Globus pallidus (tissue), 1 donor: ENCODE measurements at places on chromosomes 7 and 10.

DNA sequence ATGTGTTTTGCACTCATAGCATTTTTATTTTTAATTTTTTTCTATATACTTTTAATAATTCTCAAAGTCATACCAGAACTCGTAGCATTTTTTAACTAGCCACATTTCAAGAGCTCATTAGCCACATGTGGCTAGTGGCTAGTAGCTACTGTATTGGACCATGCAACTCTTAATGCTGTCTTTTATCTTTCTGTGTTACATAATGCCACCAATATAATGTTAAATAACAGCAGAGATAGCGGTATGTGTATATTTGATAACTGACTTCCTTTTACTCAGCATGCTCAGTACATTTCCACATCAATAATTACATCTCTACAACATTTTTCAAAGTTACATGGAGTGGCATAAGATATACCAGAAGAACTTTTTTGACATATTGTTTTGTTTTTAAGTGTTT is 91.4 kb downstream of the CDK13 start:
- DNase-seq, result no peak

DNA sequence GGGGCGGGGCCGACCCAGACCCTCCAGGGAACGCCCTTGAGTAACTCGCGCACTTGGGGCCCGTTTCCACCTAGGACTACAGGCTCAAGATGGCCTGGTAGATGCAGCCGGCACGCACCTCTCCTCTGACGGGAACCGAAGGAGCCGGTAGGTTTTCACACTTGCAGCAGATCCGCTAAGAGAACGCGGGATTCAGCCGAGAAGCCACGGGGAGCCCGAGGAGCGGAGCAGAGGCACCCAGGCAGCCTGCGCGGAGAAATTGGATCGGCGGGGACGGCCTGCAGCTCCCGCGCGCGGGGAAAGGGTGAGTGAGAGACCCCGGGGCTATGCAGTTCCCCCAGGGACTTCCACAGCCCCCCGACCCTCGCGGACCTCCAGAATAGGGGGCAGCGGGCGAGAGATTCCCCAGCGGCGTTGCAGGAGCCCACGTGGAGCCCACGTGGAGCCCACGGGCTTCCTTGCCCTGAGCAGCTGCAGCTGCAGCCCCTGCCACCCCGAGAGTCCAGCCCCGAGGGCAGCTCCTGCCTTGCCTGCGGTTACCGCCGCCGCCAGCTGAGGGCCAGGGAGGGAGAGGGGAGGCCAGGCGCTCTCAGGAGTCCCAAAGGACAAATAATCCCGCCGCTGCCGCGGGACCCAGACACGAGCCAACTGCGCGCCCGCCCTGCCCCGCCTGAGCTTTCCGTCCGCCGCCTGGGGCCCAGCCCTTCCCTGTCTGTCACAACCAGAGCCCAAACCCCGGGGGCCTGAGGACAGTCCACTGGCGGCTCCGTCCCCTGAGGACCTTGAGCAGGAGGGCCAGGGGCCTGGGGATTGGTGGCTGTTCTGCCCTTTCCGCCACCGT is 13.1 kb downstream of the IFT22 start:
- DNase-seq, result no peak

DNA sequence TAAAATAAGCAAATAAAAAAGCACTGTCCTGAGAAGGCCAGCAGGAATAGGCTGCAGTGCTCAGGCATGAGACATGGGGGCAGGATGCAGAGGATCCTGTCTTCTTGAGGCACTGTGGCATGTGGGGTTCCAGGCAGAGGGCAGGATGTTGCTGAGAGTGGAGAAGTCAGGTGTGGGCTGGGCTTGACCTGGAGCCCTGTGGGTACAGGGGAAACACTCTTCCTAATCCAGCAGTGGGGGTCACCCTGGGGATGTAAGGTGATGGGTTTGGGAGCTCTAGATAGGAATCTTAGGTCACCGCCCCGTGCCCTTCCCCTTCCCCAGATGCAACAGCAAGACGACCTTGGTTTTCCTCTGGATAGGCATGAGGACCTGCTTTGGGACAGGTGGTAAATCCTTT is 13.6 kb downstream of the SUMF2 start:
- DNase-seq, result no peak

GRCh38 chr10:108130575-108130974 is 966.1 kb upstream of the SORCS1 start:
- DNase-seq, result no peak

- DNase-seq, result no peak
Observed at GRCh38 chr7:101507791-101508252, 121.3 kb downstream of the MYL10 start.

GRCh38 chr7:44755698-44756627 is 7.3 kb downstream of the ZMIZ2 start:
- no peak for DNase-seq

DNA sequence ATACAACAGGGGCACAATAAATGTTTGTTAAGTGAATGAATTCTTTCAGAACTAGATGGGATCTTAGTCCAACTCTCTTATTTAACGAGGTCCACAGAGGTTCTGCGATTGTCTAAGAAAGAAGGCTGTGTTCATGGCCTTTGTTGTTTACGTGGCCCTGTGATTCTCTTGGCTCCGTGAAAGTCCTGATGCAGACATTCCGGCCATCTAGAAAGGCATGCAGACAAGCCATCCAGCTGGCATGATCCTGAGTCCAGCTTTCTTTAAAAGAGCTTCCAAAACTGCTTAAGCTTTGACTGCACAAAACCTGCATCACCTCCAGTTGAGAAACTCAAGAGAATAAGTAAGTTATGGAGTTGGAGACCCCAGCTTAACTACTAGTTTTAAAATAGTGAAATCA is 26.0 kb downstream of the EGFR start:
- DNase-seq, result no peak

DNA sequence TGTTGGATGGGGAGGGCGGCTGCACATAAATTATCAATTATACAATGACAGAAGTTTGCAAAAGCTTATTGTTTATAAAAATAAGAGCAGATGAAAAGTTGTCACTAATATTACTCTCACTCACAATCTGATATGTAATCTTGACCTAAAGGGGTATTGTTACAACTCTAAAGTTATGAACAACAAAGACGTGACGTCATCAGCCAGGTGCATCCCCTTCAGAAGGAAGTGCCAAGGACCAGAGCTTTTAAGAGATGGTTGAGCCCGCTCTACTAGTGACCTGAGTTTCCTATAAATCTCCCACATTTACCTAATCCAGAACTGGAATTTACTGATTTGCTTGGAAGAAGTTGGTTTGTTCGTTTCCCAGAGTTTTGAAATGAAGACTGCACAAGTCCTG is 247.7 kb upstream of the MGMT start:
- DNase-seq, result no peak

- DNase-seq, result no peak
Observed at GRCh38 chr10:71679425-71679824, 40.2 kb downstream of the C10orf105 start.

GRCh38 chr7:111262293-111263116 is 171.6 kb downstream of the LRRN3 start:
- DNase-seq, result no peak

GRCh38 chr7:91434836-91435235 is 170.6 kb downstream of the FZD1 start:
- no peak for DNase-seq

DNA sequence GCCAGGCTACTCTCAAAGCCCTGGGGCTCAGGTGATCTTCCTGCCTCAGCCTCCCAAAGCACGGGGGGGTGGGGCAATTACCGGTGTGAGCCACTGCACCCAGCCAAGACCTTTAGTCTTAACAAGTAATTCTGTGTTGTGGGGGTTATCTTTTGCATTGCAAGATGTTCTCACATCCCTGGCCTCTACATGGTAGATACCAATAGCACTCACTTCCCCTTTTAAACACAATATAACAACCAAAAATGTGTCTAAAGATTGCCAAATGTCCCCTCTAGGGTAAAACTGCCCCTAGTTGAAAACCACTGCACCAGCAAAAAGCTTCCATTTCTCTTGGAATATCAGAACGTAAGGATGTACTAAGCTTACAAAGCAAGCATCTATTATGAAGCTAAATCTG is 225.0 kb downstream of the CTNNA3 start:
- no peak for DNase-seq

DNA sequence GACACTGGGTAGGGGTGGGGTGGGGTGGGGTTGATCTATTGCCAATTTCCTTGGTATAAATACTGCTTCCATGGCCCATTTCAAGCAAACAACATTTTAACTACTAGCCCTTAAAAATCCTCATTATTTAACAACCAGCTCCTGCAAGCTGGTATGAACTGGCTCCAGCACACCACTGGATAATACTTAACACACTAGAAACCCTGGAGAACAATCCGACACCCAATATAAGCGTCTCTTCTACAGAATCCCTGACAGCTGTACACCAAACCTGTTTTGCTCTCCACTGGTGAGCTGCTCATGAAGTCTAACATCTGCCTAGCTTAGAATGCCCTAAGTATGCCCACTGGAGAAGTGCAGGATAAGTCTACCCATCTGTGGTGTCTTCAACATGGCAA is 116.8 kb downstream of the HIPK2 start:
- DNase-seq, result no peak

- no peak for DNase-seq
Observed at GRCh38 chr7:940599-941408, 13.7 kb downstream of the ADAP1 start.

- DNase-seq, result no peak
Observed at GRCh38 chr7:69002416-69002815, 595.9 kb upstream of the AUTS2 start.

GRCh38 chr10:22527520-22527919 is 182.2 kb downstream of the SPAG6 start:
- DNase-seq, result no peak

DNA sequence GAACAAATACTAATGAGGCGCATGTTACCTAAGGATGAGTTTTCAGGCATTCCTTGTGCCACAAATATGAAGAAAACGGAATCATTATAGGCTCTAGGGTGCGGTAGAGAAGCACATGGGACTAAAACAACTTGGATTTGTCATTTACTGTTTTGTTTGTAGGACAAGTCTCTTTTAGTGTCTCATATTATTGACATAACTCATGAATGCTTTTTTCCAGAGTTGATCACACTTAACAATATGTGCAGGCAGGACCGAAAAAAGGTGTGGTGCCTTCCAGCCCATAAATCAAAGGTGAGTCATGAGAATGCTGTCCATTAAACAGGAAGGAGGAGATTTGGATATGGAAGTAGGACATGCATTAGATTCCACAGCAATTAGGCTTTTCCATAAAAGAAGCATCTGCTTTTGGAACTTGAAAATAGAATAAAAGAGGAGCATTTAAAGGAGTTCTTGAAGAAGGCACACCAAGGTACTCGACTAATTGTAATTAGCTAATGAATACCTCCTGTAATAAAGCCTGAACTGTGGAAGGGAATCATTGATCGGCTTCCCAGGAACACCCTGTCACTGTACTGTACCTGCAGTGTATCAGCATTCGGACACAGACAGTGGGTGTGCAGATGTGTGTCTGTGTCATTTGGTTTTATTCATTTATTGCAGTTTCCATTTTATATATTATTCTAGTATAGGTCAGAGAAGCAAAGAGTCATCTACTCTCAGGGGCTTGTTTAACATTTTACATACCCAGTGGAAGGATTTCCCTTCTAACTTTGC is 119.7 kb upstream of the KLF14 start:
- no peak for DNase-seq

GRCh38 chr10:13390604-13391522 is 42.8 kb upstream of the SEPHS1 start:
- peak; percentile 15 for DNase-seq

DNA sequence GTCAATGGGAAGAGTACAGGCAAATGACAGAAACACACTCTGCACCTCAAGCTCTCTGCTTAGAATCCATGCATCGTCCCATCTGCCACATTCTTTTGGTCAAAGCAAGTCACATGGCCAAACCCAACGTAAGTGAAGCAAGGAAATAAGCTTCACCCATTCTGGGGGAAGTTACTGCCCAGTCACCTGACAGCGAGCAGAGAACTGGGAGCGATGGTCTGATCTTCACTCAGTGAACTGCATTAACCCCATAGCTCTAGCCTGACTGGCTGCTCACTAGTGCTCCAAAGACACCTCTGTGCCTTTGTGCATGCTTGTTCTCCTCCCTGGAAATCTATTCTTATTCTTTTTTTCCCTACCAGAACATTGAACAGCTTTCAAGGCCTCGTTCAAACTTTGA is 89.9 kb downstream of the APBB1IP start:
- peak; percentile 1 for DNase-seq

DNA sequence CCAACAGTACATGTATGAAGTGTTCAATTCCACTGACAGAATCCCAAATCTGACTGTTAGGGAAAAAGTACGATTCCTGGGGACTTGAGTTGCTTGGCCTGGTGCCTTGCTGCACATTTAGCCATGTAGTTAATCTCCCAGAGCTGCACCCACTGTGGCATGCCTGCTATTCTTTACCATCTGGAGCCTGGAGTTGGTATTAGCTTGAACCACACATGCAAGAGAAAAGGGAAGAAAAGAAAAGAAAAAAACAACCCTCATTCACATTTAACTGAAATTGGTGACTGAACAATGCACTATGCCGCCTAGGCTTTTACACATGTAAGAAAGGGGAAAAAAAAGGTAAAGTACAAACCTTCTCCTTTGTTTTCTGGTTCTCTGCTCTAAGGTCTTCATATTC is 26.1 kb downstream of the SHTN1 start:
- no peak for DNase-seq

- DNase-seq, result no peak
Observed at GRCh38 chr10:38050212-38050611, 39.7 kb downstream of the ZNF33A start.

- peak; percentile 99 for DNase-seq
Observed at GRCh38 chr10:127619546-127620325, 70.6 kb downstream of the NPS start.

DNA sequence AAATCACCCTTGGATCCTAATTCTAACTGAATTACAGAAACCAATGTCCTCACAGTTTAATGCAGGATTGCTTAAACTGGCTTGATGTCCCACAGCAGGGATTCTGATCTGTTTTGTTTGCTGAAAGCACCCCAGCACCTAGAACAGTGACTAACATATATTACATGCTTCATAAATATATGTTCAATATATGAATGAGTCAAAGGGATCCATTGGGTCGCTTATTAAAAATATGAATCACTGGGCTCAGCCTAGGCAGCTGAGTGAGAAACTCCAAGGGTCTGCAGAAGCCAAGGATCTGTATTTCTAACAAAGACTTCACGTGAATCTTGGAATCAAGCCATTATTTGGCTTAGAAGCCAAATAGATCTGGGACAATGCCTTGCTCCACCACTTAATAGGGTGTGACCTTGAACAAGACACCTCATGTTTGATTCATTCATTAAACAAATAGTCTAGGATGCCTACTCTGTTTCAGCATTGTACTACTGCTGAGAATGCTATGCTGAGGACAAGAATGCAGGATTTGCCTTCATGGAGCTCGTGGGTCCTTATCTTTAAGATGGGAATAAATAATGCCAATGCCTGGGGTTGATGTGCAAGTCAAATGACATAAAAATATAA is 103.4 kb upstream of the DLX6 start:
- DNase-seq, result no peak
